Fibroblast of skin of right biceps (primary cell): ENCODE measurements at places on chromosomes 2 and 18.

GRCh38 chr18:63180971-63181376 lies 138.6 kb downstream of the BCL2 start:
- DNase-seq, result no peak

- DNase-seq, result no peak
These were observed 274.6 kb upstream of the CYRIA start for GRCh38 chr2:16940214-16940613.

- DNase-seq, result no peak
These were observed 20.6 kb upstream of the SLC38A11 start for GRCh38 chr2:164975891-164976290.

DNA sequence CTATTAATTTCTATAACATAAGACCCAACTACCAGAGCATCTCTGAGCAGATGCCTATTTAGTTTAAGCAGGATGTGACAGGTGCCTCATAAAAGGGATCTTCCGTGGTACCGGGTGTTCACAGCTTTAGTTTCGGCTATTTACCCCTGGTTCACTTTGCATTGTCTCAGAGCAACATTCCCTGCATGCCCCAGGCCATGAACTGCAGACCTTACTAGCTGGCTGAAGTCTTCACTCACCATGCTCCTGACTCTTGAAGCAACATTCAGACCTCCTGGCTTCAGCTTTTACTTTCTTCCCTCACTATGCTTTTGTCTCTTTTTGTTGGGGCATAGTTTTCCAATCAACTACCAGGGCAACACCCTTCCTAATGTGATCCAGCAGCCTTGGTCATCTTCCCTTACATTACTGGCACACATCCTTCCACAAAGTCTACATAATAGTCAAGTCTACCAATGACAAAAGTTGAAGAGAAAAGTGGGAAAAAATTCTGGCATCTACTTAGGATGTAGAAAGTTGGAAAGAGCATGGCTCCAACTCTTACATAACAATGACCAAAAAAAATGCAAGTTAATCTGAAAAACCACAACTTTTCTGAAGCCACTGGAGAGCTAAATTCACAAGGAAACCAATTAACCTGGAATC lies 99.2 kb downstream of the SESTD1 start:
- no peak for DNase-seq

GRCh38 chr2:100339823-100340222 lies 17.5 kb upstream of the LONRF2 start:
- DNase-seq, result no peak

DNA sequence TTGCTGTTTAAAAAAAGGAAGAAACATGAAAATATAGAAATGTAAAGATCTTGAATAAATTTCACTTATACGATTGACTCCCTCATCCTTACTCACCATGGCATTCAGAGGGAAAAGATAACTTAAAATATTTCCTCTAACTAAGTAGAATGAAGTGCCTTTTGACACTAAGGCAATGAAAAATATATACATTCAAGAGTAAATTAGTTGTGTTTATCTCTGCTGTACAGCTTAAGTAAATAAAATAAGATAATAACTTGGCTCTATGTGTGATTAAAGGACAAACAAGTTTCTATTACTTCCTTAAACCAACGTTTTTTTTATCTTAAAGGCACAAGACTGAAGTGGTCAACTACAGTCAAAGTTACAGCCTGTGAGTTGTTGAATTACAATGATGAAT lies 142.3 kb upstream of the LRRTM4 start:
- DNase-seq, result no peak

GRCh38 chr2:109513749-109514588 lies 99.8 kb downstream of the SEPTIN10 start:
- DNase-seq, result peak; percentile 84

GRCh38 chr2:198098918-198099317 lies 294.5 kb downstream of the PLCL1 start:
- DNase-seq, result peak; percentile 34

DNA sequence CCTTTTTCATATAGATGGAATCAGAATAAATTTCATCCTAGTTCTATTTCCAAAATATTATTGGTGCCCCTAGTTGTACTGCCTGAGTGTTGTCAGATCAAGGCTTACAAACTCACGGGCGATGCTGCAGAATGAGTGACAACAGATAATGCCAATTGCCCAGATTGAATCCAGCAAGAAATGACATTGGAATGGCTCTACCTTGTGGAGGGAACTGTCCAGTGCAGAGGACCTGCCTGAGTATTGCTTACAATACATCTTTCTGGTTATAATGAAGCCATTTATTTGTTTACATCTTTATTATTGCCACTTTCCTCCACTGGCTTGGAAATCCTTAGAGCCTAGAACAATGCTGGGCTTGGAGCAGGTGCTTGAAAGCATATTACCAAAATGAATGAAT lies 7.8 kb upstream of the IL1R2 start:
- no peak for DNase-seq

DNA sequence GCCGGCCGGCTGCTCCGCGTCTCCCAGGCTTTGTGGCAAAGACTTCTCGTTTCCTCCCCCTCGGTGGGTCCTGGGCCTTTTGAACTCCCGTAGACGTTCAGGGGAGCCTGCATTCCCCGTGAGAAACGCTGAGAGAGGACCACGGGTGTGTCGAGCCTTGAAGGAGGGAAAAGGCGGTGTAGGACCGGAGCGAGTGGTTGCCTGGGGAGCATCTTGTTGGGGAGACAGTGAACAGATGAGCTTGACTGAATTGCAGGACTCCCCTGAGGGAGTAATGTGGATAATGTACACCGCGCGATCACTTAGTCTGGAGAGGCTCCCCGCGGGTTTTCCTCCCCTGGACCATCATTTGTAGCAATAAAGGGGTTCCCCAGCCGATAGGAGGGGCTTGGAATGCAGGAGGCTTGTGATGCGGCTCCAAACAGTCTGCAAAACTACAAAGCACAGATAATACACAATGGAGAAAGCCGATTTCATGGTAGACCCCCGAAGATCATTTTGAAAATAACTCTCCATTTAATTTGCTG lies 769 bp downstream of the ALMS1 start:
- DNase-seq, result no peak

- DNase-seq, result peak; percentile 46
These were observed 52.9 kb upstream of the RPL31 start for GRCh38 chr2:100948942-100949811.

DNA sequence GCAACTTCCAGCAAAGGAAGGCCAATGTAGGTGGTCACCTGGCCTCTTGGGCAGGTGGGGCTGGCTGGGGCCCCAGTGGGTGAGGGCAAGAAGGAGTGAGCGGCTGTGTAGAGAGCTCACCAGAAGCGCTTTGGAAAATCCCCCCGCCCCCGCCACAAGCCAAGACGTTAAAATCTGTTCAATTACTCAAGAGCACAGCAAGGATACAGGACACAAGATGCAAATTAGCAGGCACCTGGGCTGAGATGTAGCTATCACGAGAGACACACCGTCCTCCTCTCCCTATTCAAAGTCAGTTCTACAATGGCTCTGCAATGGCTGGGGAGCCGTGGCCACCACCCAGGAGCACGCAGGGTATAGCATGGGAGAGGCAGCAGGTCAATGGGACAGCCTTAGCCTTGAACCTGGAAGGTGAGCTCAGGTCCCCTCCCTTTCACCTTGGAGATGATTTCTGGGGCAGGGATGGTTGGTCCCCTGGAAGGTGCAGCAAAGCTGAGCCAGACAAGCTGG lies 38.5 kb upstream of the GPR17 start:
- DNase-seq, result no peak

GRCh38 chr18:25164848-25165811 lies 186.8 kb downstream of the ZNF521 start:
- DNase-seq, result peak; percentile 67

DNA sequence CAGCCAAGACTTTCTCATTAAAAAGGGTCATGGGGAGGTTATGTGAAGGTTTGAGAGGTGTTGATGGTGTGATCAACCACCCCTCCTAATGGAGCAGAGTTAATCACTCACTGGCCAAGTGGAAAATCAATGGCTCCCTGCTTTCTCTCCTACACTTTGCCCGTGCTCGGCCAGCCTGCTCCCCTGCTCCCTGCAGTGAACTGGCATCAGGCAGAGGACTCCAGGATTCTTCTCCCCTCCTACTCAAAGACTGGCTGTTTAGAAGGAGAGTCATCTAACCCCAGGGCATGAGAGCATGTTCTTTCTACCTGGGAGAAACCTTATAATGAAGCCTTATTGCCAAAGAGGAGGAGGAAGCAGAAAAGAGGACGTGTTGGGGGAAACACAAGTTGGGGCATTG lies 74.9 kb downstream of the SGPP2 start:
- DNase-seq, result no peak

DNA sequence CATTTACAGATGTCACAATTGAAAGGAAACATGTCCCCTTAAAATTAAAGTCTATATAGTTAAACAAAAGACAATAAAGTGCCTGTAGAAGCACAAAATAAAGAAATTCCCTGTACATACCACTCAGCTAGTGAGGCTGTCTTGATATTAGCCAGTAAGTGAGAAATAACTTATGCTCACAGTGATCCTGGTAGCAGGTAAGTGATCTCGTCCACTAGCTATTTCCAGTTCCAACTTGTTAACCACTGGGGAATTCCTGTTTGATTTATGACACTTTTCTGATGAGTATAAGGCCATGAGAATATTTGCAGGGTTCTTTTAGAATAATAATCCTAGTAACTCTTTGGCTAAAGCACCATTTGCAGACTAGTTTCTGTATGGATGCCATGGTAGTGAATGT lies 127.9 kb upstream of the PGAP1 start:
- peak; percentile 48 for DNase-seq

- DNase-seq, result peak; percentile 40
These were observed 226.6 kb downstream of the BABAM2 start for GRCh38 chr2:28117104-28117596.

DNA sequence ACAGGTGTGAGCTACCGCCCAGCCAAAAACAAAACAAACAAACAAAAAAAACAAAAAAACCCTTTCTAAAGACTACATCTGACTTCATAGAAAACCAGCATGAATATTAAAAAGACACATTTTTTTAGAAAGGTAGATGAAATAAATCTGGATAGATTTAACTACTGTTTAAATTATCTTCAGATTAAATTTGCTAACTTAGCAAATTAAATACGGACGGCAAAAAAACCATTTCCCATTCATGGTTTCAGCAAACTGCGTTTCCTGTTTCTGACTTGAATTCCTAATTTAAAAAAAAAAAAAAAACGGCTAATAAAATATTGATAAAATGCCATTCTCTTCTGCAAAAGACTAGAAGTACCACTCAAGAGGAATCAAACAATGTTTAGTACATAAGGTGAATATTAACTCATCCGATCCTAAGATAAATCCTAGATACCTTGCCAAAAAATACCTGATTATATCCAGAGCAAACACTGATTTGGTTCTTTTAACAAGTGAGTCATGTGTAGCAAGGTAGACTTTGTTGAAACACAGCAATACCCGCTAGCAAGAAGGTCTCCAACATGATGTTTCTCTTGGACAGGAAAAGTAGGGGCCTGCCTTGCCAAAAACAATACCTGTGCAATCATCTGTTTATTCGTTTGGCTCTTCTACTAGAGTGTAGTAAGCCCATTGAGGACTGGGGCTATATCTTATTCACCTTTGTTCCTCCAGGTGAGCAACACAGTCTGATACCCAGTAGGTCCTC lies 96.2 kb downstream of the BARD1 start:
- DNase-seq, result no peak

GRCh38 chr2:69837533-69837932 lies 8.1 kb downstream of the GMCL1 start:
- DNase-seq, result no peak
